ENCODE measurements at places on chromosomes 4 and X.

GRCh38 chrX:103800318-103800717, 23.7 kb downstream of the PLP1 start:
- DNase-seq: no peak

DNA sequence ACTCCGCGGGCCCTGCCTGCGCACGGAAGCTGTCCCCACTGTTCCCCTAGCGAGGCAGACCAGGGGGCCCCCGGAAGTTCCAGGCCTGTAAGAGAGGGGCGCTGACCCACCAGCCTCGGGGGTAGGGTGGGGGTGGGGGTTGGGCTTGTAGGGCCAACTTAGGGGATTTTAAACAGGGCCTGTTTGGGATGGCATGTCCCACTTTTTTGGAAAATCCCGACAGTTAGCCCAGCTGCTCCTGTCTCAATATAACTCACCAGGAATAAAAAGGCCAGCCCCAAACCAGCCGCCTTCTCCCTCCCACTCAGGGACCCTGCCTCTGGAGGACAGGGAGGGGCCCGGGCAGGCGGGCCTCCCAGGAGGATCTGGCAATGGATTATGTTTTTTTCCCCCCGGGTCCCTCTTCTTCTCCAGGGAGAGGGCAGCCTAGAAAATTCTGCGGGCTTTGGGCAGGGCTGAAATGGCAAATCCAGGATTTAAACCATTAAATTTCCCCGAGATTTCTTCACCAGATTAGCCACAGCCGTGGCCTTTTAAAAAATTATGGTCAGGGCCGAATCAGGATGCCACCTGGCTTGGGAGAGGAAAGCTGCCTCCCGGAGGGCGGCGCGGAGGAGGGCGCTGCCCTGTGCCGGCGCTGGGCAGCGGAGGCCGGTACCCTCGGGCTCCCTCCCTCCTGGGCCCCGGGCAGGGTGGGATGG, 957 bp downstream of the PPP2R2C start:
- DNase-seq: no peak

DNA sequence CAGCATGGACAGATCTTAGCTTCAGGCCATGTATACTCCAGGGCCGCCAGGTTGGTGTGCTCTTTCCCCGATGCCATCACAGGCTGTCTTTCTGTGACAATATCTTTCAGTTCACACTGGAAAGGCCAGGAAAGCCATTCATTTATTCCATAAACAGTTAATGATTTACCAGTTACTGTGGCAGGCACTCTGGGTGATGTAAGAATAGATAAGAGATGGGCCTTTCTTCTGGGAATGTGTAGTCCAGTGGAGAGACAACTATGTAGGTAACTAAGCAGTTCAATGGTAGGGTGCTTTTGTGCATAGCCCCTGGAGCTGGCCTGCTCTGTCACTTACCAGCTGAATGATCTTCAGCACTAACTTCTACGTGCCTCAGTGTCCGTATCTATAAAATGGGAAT, 46.3 kb upstream of the LEF1 start:
- DNase-seq: no peak

GRCh38 chr4:31390849-31391248, 670.7 kb downstream of the PCDH7 start:
- DNase-seq: no peak

GRCh38 chrX:30822068-30822681, 66.9 kb downstream of the TAB3 start:
- DNase-seq: no peak

DNA sequence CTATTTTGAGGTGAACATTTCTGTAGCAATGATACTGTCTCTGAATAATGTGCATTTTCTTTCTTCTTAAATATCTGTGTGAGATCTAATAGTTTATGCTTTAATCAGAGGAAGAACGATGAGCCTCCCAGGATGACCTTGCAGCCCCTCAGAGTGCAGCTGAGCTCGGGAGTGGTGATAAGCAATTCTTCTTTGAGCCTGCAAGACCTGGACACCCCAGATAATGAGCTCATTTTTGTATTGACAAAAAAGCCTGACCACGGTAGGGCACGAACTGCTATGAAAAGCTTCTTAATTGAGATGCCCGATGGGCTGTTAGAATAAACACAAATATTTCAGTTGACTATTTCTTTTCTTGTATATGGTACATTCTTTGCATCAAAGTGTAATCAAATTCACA, 105.0 kb upstream of the ANXA3 start:
- no peak for DNase-seq

- no peak for DNase-seq
Observed at GRCh38 chr4:340011-340410, 2.4 kb downstream of the ZNF141 start.

GRCh38 chrX:46634577-46634976, 61.0 kb downstream of the CHST7 start:
- DNase-seq: no peak

- no peak for DNase-seq
Observed at GRCh38 chr4:146855761-146856160, 89.9 kb downstream of the TTC29 start.

DNA sequence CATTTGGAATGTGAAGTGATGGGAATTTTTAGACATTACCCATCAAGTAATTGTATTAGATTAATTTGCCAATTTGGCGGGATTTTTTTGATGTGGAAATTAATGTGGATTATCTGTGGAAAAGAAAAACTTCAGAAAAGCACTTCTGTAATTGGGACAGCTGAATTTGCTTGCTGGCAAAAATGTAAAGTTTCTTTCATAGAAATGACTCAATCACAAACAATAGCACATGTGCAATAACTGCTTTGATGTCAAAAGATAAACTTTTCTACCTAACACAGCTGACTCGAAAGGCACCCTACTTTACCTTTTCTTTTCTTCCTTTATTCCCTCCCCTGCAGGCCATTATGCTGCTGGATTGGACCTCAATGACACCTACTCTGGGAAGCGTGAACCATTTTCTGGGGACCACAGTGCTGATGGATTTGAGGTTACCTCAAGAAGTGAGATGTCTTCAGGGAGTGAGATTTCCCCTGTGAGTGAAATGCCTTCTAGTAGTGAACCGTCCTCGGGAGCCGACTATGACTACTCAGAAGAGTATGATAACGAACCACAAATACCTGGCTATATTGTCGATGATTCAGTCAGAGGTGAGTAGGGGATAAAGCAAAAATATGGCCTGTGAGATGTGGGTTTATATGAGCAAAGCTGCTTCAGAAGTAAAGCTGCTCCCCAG, 1.4 kb downstream of the AREG start:
- DNase-seq: no peak

- no peak for DNase-seq
Observed at GRCh38 chr4:27947302-27947701, 1086.7 kb downstream of the STIM2 start.

DNA sequence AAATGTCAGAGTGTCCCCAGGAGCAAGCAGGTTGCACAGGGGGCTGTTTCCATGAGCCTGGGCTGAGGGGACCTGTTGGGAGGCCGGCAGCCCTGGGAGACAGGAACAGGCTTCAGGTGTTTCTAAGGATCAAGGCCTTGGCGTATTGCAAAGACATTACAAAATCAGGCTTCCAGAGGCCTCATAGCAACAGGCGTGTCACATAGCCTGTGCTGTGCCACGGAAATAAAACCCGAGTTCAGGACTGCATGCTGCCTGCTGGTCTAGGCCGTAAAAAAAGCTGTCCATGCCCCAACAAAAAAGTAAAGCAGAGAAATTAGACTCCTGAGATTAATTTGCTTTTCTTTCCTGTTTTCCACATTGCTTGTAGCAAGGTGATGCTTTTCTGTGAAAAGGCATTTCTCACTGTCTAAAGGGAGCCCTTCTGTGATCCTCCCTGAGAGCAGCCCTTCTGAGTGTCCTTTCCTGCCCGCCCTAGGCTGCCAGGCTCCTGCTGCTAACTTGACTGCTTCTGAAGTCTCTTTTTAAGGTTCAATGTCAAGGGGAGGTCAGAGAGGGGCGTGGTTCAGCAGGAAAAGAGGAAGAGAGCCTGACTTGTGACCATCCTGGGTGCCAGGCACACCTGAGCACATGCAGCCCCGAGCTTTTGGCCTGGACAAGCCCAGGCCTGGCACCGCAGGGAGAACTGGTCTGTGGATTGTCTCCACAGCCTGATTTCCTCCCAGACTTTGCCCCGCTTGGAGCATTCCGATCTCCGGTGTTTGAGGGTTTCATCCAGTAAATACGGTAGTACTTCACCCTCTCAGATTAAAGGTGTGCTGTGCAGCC, 21.3 kb downstream of the SHROOM2 start:
- no peak for DNase-seq

GRCh38 chr4:163622379-163623035, 128.0 kb downstream of the TMA16 start:
- no peak for DNase-seq

DNA sequence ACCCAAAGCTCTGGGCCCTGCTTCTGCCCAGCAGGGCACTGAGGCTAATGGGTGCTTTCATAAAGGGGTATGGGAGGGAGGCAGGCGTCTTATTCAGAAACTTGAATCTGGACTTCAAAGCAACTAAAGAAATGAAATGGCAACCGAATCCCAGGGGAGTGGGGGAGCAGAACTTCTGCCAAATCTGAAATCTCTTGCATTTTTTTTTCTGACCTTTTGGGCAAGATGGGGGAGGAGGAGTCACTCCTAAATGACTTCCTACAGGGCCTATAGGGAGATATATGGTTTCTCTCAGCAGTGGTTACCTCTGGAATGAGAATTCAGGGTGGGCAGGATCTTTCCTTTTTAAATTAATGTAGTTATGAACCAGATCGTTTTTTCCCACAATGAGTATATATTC, 30.6 kb upstream of the KIAA1210 start:
- no peak for DNase-seq

- DNase-seq: no peak
Observed at GRCh38 chrX:131671735-131672134, 127.9 kb downstream of the OR13H1 start.

- DNase-seq: no peak
Observed at GRCh38 chr4:8577046-8577445, 3.1 kb upstream of the GPR78 start.

- DNase-seq: no peak
Observed at GRCh38 chr4:126993351-126993750, 639.4 kb upstream of the INTU start.

DNA sequence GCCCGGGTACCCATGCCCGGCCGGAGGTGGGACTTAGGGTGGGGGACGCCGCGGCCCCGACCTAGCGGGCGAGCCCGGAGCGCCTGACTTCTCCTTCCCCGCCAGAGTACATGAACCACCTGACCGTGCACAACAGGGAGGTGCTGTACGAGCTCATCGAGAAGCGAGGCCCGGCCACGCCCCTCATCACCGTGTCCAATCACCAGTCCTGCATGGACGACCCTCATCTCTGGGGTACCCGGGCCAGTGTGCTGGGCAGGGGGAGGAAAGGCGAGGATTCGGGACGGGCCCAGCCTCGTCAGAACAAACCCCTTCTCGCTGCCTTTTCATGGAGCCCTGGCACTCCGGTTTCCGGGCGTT, 622 bp downstream of the TAFAZZIN start:
- no peak for DNase-seq

GRCh38 chr4:158208963-158209640, 1.2 kb upstream of the TMEM144 start:
- DNase-seq: no peak

DNA sequence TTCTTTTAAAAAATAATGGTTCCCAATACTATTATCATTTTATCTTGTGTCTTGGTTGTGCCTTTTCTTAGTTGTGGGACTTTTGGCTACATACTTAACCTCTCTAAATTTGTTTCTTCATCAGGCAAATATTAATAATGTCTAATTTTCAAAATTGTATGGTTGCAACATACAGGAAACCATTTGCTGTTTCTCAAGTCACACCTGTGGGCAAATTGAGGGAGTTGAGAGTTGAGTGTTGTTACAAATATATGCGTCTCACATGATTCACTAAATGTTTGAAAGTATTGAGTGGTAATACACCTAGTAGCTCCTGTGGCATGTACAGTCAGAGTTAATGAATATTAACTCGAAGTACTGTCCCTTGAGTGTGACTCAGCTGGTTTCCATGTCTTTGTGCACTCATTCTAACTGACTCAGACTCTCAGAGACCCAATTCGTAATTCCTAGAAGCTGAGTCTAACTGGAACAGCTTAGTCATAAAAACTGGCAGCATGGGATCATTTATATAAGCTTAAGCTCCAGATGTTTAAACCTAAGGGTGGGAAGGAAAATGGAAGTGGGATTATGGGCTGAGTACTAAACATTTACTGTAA, 802.4 kb downstream of the TRIML1 start:
- peak; percentile 95 for DNase-seq

DNA sequence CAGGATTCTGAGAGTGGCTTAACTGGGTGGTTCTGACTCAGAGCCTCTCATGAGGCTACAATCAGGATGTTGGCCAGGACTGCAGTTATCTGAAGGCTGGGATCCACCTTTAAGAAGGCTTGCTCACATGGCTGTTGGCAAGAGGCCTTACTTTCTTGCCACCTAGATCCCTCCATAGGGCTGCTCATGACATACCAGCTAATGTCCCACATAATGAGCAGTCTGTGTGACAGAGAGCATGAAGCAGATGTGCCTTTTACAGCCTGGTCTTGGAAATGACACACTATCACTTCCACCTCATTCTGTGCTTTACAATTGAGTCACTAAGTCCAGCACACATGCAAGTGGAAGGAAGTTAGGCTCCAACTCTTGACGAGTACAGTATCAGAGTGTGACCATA, 4.3 kb upstream of the RBM3 start:
- DNase-seq: no peak

- no peak for DNase-seq
Observed at GRCh38 chr4:156732634-156733033, 239.0 kb downstream of the PDGFC start.

DNA sequence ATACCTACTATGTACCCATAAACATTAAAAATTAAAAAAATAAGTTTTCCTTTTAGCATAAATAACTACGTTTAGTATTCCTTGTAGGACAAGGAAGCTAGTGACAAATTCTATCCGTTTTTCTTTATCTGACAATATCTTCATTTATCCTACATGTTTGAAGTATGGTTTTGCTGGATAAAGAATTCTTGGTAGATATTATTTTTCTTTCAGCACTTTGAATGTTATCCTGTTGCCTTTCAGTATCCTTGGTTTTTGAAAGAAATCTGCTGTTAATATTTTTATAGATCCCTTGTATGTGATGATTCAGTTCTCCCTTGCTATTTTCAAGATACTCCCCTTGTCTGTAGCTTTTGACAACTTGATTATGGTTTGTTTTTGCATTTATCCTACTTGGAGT, 76.6 kb downstream of the CASK start:
- no peak for DNase-seq

DNA sequence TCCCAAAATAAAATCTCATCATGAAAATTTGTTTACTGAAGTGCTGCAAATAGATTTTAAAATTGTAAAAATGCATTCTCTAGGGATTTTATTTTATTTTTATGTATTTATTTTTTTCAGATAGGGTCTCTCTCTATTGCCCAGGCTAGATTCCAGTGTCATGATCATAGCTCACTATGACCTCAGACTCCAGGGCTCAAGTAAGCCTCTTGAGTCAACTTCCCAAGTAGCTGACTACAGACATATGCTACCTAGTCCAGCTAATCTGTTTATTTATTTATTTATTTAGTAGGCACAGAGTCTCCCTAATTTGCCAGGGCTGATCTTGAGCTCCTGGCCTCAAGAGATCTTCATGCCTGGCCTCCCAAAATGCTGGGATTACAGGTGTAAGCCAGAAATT, 317.7 kb upstream of the ANXA10 start:
- no peak for DNase-seq

Data from AG09309 (cell line).